ENCODE measurements at places on chromosomes 2 and 18. TPM values are rescaled to one million over a fixed set of nuclear protein-coding genes. Genes with fewer than 3 reads are reported as not detected.

DNA sequence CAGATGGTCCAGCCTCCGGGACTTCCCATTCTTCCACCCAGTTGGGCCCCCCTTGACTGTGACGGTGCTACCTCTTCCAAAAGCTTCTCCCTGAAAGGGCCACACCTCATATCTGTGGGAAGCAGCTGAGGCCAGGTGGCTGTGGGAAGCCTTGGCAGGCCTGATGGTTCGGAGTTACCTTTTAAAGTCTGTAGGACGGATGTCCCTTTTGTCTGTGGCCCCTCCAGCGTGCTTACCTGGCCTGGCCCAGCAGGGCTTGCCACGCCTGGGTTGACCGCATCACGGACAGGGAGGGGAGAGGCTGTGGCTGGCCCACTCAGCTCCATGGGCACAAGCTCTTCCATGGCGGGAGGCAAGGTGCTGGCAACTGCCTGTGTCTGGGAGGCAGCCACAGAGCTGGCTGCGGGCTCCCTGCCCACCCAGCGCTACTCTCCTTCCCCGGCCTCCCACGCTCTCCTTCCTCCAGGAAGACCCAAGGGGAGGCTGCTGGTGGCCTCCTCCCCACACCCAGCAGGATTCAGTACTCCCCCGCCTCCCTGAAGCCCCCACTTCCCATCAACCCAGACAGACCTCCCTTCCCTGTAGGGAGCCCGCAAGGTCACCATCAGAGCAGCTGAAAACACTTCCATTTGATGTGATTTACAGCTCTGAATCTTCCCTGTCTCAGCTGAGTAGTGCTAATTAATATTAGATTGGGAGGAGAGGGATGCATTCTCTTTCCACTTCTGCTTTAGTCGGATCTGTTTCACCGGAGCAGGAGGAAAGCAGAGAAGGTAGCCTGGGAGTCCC, 52.8 kb downstream of the EDAR start:
- no peak overlapping the region for H3K4me3 ChIP-seq
- no peaks in the 10 kb centered on the region for H3K27me3 ChIP-seq
- no peaks in the 10 kb centered on the region for H3K36me3 ChIP-seq
- H3K4me1 ChIP-seq, result no peaks in the 10 kb centered on the region
- H3K27ac ChIP-seq, result no peak overlapping the region

DNA sequence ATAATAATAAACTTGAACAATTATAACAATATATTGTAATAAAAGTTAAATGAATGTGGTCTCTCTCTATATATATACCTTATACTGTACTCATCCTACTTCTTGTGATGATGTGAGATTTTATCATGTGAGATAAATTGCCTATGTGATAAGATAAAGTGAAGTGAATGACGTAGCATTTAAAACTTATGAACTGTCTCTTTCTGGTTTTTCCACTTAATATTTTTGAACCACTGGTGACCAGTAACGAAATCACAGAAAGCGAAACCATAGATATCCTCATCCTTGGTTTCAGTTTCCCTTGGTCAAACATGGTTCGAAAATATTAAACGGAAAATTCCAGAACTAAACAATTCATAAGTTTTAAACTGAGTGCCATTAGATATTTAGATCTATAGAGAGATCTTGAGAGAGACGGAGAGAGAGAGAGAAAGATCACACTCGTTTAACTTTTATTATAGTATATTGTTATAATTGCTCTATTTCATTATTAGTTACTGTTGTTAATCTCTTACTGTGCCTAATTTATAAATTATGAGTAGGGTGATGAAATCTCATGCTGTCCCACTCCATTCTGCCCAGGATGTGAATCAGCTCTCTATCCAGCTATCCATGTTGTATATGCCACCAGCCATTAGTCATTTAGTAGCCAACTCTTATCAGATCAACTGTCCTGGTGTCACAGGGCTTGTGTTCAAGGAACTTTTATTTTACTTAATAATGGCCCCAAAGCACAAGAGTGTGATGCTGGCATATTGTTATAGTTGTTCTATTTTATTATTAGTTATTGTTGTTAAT, 156.8 kb downstream of the THADA start:
- H3K27me3 ChIP-seq, result no peaks in the 10 kb centered on the region
- no peaks in the 10 kb centered on the region for H3K4me1 ChIP-seq
- peak overlapping the region; percentile 47 for H3K27ac ChIP-seq
- no peak for DNase-seq

DNA sequence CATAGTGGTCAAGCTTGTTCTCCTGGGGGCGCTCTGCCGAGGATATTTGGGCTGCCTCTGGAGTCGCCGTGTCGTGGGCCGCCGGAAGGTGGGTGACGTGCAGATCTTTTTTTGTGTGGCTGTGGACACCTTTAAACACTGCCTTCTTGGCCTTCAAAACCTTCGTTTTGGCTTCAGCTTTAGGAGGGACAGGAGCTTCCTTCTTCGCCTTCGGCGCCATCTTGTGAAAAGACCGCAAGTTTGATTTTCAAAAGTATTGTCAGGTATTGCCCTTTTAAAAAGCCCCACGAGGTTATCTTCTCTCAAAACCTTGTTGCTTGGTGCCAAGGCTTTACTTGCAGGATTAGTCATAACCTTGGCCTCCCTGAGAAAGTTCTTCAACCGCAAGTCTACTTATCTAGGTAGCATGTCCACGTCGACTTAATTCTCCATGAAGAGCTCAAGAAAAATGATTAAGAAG, 20.8 kb downstream of the LAMA3 start:
- DNase-seq, result peak; percentile 42
- H3K4me1 ChIP-seq, result no peaks in the 10 kb centered on the region
- H3K36me3 ChIP-seq, result no peaks in the 10 kb centered on the region
- no peak overlapping the region for H3K27ac ChIP-seq
- H3K4me3 ChIP-seq, result no peak overlapping the region
- H3K27me3 ChIP-seq, result no peaks in the 10 kb centered on the region

GRCh38 chr18:5710676-5711075, 166.9 kb upstream of the EPB41L3 start:
- no peaks in the 10 kb centered on the region for H3K27me3 ChIP-seq
- H3K4me1 ChIP-seq, result no peaks in the 10 kb centered on the region
- no peak overlapping the region for H3K27ac ChIP-seq

Gene PDE11A
- not detected for total RNA-seq

DNA sequence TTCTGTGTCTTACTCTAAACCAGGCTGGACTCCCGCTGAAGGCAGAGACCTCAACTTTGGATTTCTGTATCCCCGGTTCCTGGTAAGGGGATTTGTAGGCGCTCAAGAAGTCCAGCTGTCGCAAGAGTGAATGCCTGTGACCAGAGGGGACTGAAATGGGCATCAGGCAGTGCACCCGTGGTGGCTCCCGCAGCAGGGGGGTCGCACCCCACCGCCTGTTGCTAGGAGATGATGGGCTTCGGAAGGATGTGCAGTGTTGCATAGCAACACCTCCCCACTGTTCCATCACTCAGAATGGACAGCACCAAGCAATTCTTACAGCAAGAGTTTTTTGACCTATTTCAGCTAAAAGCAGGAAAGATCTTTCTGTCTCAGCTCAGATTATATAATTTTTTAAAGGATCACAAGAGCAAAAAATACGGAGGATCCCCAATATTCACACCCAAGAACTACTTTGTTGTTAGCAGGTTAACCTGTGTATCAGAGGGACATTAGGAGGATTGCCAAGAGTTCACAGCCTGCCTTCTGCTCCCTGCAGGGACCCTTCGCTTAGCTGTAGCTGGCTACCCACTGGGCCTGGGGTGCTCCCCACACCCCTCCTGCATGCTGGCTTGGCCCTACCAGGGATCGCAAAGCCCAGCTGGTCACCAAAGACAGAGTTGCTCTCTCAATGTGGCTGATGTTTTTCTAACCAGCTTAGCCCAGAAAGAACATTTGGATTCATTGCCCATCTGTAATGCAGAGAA, 63.8 kb downstream of the SOWAHC start:
- no peaks in the 10 kb centered on the region for H3K27me3 ChIP-seq
- peaks cover 46% of the 10 kb centered on the region for H3K4me1 ChIP-seq
- peak overlapping the region; percentile 40 for H3K27ac ChIP-seq
- DNase-seq, result peak; percentile 30

DNA sequence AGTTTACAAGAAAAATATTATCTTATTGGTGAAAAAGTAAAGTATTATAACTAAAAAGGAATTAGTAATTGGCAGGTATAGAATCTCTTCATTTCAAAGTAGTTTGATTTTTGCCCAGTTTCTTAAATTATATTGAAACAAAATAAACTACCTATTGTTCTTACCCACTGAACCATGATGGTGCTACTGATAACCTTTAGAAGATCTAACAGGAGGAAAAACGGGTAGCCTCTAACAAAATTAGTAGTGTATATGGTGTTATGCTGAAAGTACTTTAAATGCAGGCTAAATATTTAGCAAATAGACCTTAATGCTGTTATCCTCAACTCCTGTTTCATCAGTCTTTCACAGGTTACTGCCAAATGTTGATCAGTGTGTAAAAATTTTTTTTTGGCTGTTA, 19.1 kb downstream of the MRPS9 start:
- no peak overlapping the region for H3K27ac ChIP-seq
- H3K27me3 ChIP-seq, result no peaks in the 10 kb centered on the region
- DNase-seq, result no peak
- no peaks in the 10 kb centered on the region for H3K36me3 ChIP-seq
- H3K4me3 ChIP-seq, result no peak overlapping the region

GRCh38 chr2:97806738-97807618, 93.6 kb downstream of the ZAP70 start:
- H3K27me3 ChIP-seq, result no peaks in the 10 kb centered on the region
- no peak overlapping the region for H3K4me3 ChIP-seq
- DNase-seq, result peak; percentile 75
- H3K36me3 ChIP-seq, result peaks cover 8% of the 10 kb centered on the region
- H3K27ac ChIP-seq, result no peak overlapping the region

Data from upper lobe of left lung (tissue), 6 donors.